Astrocyte (in vitro differentiated cells and primary cell): ENCODE measurements at places on chromosomes 4 and X.

DNA sequence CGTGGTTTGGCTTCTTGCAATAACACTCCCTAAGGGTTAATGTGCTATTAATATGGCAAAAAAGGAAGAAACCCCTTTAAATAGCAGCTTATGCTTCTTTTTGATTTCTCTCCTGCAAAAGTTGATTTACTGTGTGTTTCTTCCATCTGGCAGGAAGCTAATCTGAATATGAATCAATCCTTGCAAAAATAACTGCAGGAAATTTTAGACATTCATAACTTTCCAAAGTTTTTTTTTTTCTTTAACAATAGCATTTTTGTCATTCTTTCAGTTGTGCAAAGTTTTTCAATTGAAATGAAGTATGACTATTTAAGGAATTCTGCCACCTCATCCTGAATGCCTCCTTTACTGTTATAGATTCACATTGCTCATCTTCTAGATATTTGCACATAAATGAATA, 115.6 kb downstream of the SPANXA1 start:
- peak; percentile 75 for DNase-seq

GRCh38 chr4:101142259-101142658, 205.1 kb downstream of the PPP3CA start:
- DNase-seq: no peak

DNA sequence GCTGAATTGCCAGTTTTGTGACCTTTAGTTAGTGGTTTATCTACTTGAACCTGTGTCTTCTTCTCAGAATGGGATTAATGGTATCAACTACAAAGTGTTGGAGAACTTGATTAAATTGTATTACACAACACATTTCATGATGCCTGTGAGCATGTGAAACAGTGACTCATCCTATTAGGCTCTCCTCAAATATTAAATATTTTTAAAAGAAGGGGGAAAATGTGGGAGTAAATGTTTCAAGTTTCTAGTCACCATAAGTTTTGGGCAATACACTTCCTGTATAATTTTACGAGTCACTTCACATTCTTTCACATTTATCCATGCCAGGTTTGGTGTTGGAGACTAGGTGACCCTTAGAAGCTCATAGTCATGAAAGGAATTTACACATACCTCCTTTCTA, 147.0 kb downstream of the HS3ST1 start:
- DNase-seq: peak; percentile 34

- no peak for DNase-seq
Measured at GRCh38 chr4:81260443-81261101, 45.5 kb upstream of the PRKG2 start.

DNA sequence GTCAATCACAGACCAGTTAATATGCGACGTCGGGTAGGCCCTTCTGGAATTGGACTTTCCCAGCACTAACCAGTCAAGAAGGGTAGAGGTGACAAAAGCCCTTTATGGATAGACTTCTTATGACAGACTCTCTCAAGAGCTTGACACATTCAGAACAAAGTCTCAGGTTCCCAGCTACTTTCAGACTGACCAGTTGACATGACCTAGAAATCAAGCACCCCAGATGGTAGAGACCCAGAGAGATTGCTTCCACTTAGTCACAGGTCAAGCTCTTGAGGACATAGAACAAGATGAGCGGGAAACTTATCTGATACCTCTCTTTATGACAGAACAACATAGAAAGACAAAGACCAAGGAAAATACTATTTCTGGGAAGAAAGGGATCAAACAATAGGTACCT, 21.4 kb upstream of the HERC6 start:
- DNase-seq: no peak

GRCh38 chr4:1579901-1580691, 104.0 kb downstream of the FAM53A start:
- DNase-seq: peak; percentile 43

DNA sequence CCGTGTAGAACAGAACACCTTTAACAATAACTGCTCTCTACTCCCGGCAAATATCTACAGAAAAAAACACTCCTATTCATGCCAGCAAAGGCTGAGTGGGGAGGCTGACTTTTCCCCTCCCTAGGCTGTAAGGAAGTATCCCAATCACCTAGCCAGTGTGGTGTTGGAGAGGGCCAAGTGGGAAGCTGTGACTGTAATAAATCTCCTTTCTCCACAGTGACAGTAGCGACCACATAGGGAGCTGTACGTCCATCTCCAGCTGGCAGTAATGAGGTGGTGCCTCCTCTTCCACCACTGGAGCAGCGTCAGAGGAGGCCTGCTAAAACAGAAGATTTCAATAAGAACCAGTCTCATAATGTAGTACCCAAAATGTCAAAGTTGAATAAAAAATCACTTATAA, 47.9 kb upstream of the PLAC1 start:
- no peak for DNase-seq

- no peak for DNase-seq
Measured at GRCh38 chr4:144104509-144105130, 35.9 kb downstream of the GYPA start.

DNA sequence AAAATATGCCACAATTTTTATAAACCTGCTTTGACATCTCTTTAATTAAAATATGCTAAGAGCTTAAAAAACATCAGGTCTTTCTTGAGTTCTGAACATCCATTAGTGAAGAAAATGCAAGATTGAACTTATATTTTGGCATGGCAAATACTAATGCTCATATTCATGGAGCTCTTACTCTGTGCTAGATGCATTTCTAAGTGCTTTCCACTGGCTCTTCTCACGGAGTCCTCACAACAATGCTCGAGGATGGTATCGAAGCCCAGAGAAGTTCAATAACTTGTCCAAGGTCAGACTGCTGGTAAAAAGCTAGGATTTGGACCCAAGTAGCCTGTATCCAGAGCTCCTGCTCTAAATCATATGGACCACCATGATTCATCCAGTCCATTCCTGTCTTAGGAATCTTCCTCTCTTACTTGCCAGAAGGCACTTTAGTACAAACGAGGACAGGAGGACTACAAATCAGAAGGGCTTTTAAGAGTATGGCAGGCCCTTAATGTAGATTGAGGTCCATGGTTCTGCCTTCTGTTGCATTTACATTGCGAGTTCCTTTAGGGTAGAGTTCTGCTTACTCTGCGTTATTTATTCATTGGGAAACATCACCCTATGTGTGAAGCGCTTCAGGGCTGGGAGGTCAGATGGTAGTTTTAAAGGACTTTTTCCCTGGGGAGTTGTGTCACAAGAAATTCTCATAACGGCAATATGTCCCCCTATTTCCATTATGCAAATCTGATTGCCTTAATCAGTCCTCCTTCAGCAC, 199.2 kb downstream of the RASL11B start:
- no peak for DNase-seq

- DNase-seq: no peak
Measured at GRCh38 chrX:43446752-43447151, 209.3 kb upstream of the MAOA start.

GRCh38 chr4:129994715-129995114, 898.8 kb downstream of the C4orf33 start:
- DNase-seq: no peak

- DNase-seq: no peak
Measured at GRCh38 chr4:85748654-85749053, 273.7 kb downstream of the ARHGAP24 start.

DNA sequence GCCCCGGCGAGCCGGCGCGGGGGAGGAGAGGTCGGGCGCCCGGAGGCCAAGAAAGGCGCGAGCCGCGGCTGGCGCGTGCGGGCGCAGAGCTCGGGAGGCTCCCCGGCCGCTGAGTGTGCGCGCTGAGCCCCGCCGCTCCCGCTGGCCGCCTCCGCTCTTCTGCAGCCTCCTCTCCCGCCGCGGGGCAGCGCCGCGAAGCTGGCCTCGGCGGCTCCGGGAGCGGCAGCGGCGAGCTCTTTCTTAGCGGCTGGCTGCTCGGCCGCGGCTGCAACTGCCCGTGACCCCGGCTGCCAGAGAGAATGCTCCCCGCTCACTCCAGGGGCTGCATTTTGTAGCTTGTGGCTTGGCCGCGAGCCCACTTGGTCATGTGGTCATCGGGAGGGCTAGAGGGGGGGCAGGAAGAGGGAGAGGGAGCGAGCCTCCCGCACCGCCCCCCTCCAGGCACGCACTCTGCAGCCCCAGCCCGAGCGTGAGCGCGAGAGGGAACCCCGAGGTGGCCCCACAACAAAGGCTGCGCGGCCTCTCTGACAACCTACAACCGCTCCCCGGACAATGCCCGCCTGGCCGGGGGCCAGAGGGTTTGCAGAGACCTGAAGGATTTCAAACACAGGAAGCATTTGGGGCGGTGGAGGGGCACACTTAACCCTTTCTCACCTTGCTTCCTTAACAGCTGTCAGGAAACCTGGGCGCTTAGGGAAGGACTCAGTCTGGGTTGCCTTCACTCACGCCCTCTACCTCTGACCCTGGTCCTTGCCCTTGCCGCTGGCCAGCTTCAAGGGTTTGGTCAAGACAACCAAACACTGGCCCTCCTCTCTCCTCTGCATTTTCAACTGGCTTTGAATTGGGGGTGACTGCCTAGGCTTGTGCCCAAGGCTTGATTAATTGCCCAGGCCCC, at the start of gene APLN:
TSS of gene APLN (minus strand) at position 305 of the 895 bp plus-strand sequence. CDS start 326 bp downstream, outside the sequence.
- peak; percentile 17 for DNase-seq

DNA sequence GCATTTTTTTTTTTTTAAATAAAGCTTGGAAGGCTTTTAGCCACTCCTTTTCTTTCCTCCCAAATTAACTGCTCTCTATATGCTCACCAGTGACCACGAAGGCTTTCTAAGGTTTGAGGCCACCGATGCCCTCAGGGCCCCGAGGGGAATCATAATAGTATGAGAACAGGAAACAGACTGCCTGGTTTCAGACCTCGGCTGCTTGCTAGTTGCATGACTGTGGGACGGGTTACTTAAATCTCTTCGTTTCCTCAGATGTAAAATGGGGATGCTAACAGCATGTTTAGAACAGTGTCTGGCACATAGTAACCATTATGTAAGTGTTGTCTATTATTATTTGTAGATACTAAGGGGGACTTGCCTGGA, 3.6 kb downstream of the LINC00632 start:
- DNase-seq: no peak

DNA sequence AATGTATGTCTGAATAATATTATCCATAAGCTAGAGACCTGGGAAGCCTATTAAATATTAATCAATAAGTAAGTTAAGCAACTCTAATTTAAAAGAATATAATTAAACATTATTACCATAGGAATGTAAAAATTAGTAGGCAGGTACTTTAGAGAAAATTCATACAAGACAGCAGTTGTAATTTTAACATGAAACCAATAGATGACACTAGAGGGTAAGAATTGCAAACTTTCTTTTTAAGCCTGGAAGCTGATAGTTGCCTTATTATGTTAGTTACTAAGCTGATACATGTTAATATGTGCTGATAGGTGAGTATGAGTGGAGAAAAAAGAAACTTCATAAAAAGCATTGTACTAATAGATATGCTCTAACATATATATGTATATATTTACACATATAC, 1157.4 kb downstream of the FAM133A start:
- DNase-seq: no peak

GRCh38 chr4:175656649-175657048, 155.4 kb downstream of the GPM6A start:
- peak; percentile 1 for DNase-seq

GRCh38 chrX:132009350-132009749, 13.8 kb upstream of the STK26 start:
- no peak for DNase-seq

GRCh38 chrX:71908387-71908786, 2.3 kb upstream of the NHSL2 start:
- no peak for DNase-seq

- no peak for DNase-seq
Measured at GRCh38 chr4:15286041-15286440, 141.8 kb upstream of the C1QTNF7 start.

DNA sequence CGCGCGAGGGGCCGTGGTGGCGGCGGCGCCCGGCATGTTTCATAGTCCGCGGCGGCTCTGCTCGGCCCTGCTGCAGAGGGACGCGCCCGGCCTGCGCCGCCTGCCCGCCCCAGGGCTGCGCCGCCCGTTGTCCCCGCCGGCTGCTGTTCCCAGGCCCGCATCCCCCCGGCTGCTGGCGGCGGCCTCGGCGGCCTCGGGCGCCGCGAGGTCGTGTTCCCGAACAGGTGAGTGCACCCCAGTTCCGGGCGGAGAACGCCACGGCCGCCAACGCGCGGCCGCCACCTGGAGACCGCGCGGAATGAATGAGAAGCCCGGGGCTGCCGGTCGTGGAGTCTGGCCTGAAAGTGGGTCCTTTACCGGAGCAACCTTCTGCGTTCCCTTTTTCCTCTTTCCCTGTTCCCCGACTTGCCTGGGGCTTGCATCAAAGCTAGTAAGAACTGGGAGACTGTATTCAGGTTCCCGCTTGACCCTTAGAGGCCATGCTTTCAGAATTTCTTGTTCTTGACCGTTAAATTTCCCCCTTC, 429 bp downstream of the NOCT start:
- no peak for DNase-seq

- DNase-seq: no peak
Measured at GRCh38 chr4:22508376-22508775, 7.5 kb downstream of the ADGRA3 start.

DNA sequence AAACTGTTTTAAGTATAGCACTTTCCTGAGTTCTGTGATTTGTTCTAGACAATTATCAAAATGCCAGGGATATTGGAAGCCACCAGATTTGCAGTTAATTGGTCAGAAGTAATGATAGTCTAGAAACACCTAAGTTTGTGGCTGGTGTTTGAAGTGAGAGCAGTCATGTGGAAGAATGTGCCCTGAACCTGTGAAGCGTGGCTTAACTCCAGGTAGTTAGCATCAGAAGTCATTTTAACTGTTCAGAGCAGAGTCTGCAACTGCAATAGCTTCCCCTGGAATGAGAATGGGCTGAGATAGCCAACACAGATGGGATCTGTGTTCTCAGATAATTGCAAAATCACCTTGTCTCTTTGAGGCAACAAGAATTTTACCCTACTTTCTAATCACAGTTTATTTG, 255.1 kb upstream of the GK2 start:
- no peak for DNase-seq

DNA sequence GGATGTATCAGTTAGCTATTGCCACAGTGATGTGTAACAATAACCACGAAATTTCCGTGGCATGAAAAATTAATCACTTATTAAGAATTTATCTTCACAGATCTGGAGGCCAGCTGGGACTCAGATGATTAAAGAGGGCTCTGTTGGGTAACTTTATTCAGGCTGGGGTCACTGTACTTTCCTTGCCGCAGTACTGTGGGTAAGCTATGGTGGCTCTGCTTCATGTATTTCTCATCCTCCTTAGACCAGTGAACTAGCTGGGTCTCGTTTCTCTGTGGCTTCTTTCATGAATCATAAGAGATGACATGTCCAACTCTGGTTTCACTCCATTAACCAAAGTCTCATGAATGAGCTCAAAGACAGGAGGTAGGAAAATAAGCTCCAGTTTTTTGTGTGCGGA, 13.5 kb downstream of the TEX13B start:
- no peak for DNase-seq

- DNase-seq: no peak
Measured at GRCh38 chrX:67546496-67547423, 2.9 kb downstream of the AR start.

DNA sequence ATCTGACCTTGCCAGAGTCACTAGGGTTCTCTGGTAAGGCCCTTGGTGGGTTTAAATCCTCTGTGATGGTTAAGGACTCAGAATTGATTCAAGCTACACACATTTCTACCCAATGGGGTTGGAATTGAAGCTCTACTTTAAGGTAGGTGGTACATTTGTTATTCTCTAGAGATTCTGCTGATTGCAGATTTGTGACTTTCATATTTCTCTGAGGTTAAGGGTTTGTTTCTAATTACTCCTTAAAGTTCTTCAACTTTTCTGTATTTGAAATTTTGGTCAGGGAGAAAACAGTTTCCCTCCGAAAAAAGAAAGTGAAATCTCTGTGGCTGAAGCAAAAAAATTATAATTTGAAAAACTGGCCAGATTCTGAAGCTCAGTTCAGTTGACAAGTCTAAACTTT, 25.8 kb upstream of the USP46 start:
- no peak for DNase-seq
